ENCODE measurements at places on chromosomes 5 and 9.

DNA sequence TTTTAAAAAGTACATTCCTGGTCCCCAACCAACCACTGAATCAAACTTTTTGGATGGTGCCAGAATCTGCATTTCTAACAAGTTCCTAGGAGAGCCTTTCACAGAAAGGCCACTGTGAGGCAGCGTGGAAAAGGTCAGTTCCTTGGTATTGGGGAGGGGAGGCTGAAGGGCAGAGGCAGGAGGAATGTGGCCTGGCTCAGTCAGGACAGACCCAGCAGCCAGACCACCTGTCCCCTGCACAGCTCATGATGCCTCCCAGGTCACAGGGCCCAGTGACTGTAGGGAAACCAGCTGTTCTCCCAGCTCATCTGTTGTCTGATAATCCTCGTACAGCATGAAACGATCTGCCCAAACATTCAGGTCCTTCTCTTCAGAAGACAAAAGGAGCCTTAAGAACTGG is 132.9 kb downstream of the LHFPL2 start:
- DNase-seq = no peak

- DNase-seq = no peak
Measured at GRCh38 chr9:77829420-77829819, 181.3 kb upstream of the GNA14 start.

DNA sequence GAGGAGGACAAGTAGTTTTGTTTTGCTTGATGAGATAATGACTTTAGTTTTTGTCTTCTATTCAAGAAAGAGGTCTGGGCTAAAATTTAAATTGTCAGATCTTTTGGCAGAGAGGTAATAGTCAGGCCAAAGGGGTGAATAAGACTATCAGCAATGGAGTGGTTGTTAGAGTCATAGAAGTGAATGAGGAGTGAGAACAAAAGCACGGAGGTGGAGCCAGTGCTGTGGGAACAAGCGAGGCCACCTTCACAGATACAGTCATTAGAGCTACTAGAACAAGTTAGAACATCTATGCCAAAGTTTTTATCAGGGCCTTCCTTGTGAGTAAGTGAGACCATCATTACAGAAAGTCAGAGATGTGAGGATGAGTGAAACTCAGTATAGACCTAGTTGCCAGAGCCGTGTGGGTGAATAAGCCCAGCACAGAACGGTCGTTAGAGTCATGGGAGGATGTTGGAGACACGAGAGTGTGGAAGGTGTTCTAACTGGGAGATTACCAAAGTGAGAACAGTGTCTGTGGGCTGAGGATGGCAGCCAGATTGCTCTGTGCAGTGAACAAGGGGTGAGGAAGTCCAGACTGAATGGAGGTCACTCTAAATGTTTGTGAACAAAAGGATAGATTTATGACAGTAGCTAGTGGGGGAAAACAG is 135.1 kb downstream of the RPS23 start:
- peak; percentile 29 for DNase-seq

DNA sequence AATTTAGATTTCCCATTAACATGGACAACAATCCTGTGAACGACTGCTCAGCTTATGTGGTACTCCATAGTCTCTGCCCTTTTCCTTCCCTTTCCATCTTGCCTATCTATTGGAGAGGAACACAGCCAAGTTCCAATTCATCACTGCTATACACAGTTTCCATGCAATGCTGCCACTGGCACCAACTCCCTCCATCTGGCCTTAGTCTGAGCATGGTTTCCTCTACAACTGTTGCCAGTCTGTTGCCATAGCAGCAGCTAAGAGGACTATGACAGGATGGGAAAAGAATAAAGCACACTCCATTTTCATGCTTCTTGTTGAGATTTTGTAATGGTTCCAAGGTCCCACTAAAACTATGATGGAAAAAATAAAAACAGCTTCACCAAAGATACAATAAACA is 189.0 kb downstream of the HCN1 start:
- no peak for DNase-seq

DNA sequence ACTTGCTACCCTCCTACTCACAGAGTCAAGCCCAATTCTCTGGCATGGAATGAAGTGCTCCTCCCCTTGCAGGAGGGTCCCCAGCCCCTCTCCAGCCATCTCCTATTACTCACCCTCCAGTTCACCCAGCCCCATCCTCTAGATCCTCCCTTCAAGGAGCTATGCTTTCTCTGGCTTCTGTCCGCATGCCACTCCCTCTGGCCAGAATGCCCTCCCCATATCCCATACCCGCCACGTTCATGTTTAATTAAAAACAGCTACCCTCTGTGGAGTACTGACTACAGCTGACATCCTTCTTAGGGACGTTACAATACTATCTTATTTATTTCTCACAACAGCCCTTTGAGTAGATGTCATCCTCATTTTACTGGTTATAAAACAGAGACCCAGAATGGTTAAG is 3.0 kb downstream of the F2R start:
- no peak for DNase-seq

GRCh38 chr5:83641946-83642345 is 78.7 kb downstream of the HAPLN1 start:
- DNase-seq = no peak

- DNase-seq = no peak
Measured at GRCh38 chr5:98639274-98639673, 134.2 kb upstream of the RGMB start.

GRCh38 chr5:58156973-58157701 is 302.7 kb downstream of the PLK2 start:
- DNase-seq = peak; percentile 89

- peak; percentile 62 for DNase-seq
Measured at GRCh38 chr9:77820293-77820954, 172.3 kb upstream of the GNA14 start.

DNA sequence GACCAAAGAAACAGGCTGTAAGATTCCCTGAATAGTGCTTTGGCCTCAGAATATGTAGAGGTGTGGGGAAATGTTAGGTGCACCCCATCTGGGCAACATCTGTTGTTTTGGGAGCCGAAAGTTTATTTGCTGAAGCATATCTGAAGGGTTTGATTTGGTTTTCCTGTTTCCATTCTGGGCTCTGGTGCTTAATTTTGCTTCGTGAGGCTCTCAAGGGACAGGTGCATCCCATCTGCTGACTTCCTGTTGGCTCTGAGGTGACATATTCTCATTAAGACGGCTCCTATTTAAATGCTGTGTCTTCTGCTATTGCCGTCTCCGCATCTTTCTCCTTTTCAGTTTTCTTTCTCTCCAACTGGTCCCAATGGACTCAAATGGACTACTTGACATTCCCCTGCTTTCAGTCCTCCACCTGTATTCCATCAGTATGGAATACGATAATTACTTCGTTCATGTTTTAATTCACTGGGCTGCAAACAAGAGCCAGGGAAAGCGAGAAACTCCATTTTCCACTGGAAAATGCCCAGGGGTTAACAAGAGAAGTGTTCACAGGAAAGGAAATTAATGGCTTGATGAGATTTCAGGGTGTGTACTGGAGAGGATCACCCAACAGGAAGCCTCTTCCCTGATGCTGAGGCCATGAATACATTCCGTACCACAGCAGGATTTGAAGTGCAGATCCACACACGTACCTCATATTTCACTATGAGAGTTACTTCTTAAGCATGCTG is 104.0 kb downstream of the MTX3 start:
- no peak for DNase-seq

GRCh38 chr5:170632985-170633234 is 129.1 kb downstream of the KCNIP1 start:
- DNase-seq = peak; percentile 9

DNA sequence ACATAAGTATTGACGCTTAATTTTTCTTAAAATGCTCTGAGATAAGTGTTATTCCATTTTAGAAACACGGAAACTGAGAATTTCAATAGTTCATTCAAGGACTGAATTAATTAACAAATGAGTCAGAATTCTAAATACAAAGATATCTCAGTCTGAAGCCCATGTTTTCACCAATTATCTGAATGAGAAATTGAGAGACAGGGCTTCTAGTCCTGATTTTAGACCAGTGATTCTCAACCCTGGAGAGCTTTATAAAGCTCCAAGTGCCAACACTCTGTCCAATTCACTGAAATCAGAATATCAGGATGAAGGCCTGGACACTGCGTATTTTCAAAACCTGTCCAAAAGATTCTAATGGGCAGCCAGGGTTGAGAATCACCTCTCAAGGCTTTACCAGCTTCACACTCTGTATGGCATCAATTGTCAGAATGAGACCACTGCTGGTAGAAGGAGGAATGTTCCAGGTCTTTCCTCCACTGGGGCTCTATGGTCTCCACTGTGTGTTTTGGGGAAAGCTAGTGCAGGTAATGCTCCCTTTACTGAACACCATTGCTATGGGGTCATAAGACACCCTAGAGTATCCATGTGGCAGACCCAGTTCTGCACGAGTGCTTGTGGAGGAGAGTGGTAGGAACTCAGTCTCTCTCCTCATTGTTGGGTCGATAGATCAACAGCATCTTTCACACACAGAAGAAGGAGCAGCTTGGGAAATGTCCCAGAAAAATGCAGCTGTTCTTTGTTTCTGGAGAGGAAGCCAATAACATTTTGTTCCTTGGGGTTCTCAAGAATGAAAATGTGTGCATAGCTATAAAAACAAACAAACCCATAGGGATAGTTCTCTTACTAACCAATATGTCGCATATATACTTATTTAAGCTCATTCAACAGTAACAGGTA is 99.7 kb upstream of the OSMR start:
- no peak for DNase-seq

DNA sequence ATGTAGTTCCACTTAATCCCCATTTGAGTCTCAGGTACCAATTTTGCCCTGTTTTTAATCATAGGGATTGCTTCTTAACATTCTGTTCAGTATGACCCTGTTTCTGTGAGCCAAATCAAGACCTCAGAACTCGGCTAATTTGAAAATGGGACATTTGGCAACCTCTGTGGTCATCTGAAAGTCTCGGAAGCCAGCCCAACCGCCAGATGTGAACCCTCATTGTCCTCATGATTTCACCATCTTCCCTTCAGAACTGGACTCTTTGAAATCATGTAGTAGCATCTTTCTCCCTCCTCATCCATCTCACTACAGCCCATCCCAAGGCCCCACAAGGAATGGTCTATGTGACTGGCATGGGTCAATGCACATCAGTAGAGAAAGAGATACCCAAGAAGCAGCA is 88.9 kb downstream of the S1PR3 start:
- DNase-seq = no peak

DNA sequence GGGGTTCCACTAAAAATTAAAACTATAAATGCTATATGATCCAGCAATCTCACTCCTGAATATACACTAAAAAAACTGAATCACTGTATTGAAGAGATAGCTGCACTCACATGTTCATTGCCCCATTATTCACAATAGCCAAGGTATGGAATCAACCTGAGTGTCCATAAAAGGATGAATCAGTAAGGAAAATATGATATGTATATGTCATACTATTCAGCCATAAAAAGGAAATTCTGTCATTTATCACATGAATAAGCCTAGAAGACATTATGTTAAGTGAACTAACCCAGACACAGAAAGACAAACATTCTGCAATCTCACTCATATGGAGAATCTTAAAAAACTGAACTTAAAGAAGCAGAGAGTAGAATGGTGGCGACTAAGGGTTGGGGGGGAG is 1376.2 kb upstream of the CDH9 start:
- DNase-seq = peak; percentile 29

- peak; percentile 69 for DNase-seq
Measured at GRCh38 chr9:126704892-126705766, 91.4 kb downstream of the LMX1B start.

GRCh38 chr9:27475057-27475595 is 49.0 kb upstream of the IFNK start:
- no peak for DNase-seq

DNA sequence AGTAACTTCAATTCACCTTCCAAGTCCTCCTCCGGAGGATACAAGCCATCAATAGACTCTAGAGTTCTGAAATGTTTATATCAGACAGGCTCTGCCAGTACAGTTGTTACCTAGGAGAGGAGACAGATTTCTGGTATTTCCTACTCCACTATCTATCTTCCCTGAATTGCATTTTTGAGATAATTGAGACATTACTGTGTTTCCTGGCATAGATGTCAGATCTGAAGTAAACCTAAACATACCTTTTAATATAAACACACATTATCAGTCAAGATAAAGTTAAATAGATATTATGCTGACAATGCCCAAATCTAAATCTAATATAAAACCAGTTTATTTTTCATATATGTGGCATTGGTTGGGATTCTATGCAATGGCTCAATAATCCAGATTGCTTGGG is 8.2 kb upstream of the TYRP1 start:
- no peak for DNase-seq

DNA sequence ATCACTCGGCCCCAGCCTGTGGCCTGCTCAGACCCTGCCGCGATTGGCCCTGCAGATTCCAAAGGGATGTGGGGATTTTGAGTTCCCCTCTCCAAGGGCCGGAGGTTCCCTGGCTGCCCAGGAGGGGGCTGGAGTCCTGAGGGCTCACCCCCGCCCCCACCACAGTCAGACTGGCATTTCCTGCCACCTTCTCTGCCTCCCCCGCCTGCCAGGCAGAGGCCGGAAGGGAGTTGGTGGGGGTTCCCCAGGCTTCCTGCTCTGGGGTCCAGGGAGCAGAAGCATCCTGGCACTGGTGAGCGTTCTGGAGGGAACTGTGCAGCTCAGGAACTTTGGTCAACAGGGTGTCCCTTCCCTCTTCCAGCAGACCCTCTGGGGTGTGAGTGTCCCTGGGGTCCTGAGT is 70.6 kb downstream of the RXRA start:
- no peak for DNase-seq

DNA sequence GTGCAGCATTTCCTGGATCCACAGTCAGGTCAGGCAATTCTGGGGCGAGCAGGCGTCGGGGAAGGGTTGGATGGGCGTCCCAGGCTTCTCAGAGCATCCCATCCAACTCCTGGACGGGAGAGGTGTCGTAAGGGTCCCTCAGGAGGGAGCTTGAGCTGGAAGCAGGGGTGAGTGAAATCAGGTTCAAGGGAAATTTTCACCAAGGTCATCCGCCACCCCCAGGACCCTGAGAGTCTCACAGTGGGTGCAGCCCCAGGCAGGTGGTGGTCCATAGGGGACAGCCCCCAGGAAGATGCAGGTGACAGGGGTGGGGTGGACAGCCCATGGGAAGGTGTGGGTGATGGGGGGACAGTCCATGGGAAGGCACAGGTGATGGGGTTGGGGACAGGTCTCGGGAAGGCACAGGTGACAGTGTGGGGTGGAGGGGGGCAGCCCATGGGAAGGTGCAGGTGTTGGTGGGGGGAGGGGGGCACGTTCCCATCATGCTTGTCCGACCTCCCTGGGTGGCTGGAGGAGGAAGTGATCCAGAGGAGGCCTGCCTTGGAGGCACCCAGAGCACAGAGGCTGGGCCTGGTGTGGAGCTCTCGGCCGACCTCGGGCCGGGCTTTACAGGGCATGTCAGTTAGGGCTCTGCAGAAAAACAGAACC is 48.9 kb downstream of the AHRR start:
- no peak for DNase-seq

DNA sequence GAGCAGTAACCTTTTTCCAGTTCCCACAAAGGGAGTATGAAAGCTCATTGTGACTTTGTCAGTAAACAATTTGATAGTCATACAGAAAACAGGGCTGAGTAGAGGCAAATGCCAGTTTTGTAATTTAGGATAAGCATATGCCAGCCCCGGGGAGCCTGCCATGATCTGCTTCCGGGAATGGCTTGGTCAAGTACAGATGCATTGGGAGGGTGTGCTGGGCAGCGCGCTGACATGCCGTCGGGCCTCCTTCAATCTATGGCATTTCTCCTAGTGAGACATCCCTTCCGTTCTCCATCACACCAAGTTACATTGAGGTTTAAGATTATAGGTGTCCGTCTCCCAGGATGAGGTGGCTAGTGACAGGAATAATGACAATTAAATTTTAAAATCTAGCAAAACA is 48.6 kb downstream of the GNA14 start:
- DNase-seq = no peak

- no peak for DNase-seq
Measured at GRCh38 chr9:130896233-130897014, at the start of gene QRFP. Gene QRFP (minus strand): TSS chr9:130896812. CDS start chr9:130893838, 2,974 bp downstream.
